ENCODE measurements at places on chromosomes 5 and 9. TPM values are rescaled to one million over a fixed set of nuclear protein-coding genes. Genes with fewer than 3 reads are reported as not detected.

DNA sequence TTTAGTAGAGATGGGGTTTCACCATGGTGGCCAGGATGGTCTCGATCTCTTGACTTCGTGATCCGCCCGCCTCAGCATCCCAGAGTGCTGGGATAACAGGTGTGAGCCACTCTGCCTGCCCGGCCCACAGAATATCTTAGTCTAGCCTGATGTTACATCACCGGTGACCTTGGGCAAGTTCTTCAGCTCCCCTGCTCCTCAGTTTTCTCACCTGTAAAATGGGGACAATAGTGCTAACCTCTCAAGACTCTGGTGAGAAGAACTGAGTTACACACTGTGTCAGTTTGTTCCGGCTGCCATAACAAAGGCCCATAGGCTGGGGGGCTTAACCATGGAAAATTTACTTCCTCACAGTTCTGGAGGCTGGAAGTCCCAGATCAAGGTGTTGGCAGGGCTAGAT, 12.5 kb upstream of the HABP4 start:
- DNase-seq, result no peak

DNA sequence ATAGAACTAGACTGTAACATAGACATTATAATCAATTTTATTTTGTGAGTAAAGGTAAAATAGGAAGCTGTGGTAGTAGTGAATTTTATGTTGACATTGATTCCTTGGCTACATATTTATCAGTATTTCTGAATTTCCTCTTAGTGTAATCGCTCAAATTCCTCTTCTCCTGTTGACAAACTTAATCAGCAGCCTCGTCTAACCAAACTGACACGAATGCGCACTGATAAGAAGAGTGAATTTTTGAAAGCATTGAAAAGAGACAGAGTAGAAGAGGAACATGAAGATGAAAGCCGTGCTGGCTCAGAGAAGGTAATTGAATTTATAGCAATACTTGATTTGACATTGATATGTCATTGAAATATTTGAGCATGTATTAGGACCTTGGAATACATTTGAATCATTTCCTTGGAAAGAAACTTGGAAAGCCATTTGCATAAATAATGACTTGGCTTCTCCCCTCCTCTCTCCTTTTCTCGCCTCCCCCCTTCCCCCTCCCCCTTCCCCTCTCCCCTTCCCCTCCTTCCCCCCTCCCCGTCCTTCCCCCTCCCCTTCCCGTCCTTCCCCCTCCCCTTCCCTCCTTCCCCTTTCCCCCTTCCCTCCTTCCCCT, 75.5 kb downstream of the GPBP1 start:
- DNase-seq, result no peak

ZNF658 gene
- 11.3 TPM for total RNA-seq

KIF24 gene
- total RNA-seq, result 4.9 TPM

NR2F1-AS1 gene
- 16.7 TPM for total RNA-seq

Data from tongue (tissue), 3 donors.